ENCODE measurements at places on chromosomes 12 and 14.

DNA sequence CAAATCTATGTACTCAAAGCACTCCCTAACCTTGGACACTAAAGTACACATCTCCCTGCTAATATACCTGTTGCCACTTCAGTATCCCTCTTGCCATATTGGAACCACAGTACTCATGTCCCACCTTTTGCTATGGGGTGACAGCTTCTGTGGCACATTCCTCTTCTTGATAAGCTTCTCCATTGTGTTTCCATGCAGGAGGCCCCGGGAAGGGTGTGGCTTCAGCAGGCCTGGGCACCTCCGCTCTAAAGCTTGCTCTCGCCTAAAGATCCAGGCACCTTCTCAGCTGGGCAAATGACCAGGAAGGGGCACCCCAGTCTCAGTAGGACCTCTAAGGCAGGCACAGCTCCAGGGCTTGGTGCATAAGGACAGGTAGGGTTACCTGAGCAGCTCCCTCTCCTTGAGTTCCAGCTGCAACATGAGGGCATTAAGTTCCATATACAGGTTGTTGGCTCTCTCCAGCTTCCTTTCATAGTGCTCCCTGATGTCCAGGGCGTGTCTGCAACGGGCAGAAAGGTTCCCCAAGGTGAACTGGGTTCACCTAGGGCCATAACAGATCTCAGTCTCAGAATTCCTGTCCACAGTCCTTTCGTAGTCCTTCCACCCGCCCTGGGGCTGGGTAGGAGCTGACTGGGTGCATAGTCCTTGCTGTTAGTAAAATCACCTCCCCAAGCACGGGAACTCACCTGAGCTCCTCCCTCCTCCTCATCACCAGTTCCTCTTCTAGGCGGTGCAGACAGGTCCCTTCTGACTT, 15.9 kb downstream of the MAP3K12 start:
- DNase-seq = no peak

DNA sequence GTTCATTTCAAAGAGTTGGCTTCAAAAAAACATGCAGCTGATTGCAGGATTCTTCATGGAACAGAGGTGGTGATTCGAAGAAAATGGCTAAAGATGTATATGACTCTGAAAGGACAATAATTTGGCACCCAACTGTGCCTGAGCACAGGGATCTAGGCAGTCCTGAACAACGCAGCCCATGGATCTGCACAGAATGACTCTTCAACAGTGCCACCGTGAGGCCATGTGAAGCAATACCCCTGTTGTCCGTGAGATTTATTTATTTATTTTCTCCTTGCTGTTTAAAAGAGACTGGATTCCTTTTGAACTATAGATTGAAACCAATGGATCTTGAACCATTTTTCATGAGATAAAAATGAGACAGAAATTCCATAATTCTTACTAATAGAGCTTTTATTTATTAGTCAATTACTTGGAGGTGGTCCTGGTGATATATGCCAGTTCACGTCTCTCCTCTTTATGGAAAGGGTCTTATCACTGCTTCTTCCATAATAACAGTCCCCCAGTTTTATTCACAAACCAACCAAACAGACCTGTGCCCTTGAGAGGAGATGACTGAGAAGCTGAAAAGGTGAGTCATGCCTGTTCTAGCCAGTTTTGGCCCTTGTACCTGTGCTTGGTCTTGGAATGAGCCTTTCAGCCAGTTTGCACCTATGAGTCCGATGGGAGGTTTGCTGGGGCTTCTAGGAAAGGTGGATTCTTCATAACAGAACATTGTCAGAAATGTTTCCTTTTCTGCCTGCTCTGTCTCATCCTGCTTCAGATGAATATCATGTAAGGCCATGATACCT, 1598.3 kb downstream of the AACS start:
- DNase-seq = peak; percentile 31

DNA sequence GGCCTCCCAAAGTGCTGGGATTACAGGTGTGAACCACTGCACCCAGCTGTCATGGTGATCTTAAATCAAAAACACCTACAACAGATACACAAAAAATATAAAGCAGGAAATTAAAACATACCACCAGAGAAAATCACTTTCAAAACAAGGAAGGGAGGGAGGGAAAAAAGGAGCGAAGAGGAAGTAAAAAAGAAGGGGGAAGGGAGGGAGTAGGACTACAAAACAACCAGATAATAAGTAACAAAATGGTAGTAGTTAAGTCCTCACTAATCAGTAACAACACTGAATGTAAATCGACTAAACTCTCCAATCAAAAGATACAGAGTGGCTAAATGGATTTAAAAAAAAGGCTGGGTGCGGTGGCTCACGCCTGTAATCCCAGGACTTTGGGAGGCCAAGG, 89.0 kb downstream of the SH2B3 start:
- no peak for DNase-seq

- no peak for DNase-seq
These were observed 384.5 kb downstream of the EMP1 start for GRCh38 chr12:13581031-13581430.

DNA sequence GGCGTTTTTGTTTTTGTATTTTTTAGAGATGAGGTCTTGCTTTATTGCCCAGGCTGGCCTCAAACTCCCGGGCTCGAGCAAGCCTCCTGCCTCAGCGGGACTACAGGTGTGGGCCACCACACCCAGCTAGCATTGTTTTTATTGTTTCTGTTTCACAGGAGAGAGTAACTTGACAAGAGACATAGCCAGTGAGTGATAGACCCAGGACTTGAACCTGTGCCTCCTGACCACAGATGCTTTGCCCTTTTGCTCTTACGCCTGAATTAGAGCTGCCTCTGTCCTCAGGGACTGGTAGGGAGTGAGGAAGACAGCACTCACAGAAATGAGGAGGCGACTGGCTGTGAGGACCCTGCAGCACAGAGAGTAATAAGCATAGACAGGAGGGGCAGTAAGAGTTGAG, 2.3 kb downstream of the EVL start:
- DNase-seq = no peak

GRCh38 chr14:67413806-67414769, 2.1 kb upstream of the PLEK2 start:
- DNase-seq = peak; percentile 90

- peak; percentile 95 for DNase-seq
These were observed 1.3 kb upstream of the NCOR2 start for GRCh38 chr12:124568431-124569374.

DNA sequence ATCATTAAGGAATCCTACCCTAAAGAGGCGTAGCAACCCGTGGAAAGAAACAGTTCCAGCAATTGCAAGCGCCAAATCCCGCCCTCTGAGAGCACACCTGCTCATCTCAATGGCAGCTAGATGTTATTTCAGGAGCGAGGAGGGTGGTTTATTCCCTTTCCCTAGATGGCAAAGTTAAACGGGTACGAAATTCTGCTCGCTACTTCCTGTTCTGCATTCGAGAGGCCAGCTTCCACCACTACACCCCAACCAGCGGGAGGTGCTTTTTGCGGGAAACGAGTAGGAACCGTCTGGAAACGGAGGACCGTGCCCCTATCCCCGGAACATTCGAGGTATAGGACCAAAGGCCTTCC, 536 bp downstream of the VPS29 start:
- DNase-seq = peak; percentile 74

GRCh38 chr14:34128665-34129064, 177.8 kb upstream of the EGLN3 start:
- no peak for DNase-seq

DNA sequence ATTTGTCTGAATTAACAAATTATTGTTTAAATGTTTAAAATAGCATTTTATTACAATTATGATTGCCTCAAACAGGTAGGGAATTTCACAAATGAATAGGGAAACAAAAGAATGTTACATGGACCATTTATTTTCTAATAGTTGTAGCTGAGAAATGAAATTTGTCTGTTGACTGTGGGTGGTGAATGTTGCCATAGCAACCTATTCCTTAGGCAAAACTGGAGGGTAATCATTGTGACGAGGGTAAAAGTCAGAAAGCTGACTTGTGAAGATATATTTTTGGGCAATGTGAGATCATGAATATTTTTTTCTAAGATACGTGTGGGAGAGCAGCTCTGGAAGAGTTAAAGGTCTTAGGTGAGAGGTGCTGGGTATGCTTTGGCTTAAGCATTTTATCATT, 24.2 kb upstream of the CLEC14A start:
- no peak for DNase-seq

DNA sequence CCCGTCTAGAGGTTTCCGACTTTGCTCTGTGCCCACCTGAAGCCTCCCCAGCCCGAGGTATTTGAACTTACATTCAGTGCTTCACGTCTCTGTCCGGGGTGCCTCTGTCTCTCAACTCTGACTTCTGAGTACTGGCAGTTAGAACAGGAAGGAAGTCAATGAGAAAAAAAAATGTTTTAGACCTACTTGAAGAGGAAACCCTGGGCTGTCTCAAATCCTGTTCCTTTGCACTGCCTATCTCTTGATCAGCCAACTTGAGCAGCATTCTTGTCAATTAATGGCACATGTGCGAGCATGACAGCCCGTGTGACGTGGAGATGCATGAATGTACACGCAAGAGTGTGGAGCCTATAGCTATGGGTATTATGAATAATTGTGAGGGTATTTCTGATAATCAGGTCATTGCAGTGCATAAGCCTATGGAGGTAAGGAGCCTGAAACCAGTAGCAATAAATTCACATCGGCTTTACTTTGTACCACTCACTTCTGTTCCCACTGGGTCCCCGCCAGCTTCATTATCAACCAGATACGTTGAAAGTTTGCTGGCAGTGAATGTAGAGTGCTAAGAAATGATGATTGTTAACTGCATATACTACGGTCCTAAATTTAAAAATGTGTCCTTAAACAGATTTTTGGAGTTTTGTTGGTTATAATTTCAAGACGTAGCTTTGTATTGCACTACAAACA, at the start of gene ARHGDIB:
Gene ARHGDIB (minus strand): TSS at position 136 of the 687 bp plus-strand sequence. CDS start 10,889 bp downstream, outside the sequence.
- peak; percentile 71 for DNase-seq

DNA sequence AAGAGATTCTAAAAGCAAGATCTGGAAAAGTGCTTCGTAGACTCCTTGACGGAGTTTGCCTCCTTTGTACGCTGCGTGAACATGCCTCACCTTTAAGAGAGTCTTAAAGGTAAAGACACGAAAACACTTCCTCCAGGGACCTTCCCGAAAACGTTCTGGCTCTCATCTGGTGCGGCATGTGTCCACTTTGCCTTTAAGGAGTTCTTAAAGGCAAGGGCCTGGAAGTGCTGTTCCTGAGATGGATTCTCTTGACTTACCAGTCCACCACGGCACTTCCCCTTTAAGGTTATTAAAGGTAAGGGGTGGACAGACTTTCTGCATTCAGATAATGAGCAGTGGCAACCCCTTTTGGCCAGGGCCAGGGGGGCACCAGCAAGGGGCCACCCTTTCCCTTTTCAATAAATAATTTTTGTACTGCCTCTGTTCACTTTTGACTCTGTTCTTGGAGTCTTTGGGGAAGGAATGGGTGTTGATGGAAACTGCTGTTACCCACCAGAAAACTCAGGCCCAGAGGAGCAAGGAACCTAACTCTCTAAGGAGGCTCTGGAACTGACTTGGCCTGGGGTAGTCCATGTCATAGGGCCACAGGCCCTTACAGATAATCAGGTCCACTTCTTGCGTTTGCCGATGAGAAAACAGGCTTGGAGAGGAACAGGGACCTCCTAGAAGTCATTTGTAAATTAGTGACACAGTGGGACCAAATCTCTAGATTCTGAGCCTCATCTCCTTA, 4.4 kb downstream of the REM2 start:
- DNase-seq = peak; percentile 91

GRCh38 chr14:23557946-23558345, 1.9 kb downstream of the THTPA start:
- no peak for DNase-seq

DNA sequence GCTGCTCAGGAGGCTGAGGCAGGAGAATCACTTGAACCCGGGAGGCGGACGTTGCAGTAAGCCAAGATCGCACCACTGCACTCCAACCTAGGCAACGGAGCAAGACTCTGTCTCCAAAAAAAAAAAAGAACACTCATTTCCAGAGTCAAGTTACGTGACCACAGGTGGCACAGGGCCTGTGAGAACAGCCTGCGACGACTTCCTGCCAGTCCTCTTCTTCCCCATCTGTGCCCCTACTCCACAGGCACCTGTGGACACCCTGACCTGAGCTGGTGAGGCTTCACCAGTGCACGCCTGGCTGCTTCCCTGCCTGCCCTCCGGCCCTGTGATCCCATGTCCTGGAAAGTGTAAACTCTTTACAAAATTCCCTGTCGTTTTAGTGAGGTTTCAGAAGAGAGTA, 77.7 kb downstream of the PPP2R5C start:
- no peak for DNase-seq

DNA sequence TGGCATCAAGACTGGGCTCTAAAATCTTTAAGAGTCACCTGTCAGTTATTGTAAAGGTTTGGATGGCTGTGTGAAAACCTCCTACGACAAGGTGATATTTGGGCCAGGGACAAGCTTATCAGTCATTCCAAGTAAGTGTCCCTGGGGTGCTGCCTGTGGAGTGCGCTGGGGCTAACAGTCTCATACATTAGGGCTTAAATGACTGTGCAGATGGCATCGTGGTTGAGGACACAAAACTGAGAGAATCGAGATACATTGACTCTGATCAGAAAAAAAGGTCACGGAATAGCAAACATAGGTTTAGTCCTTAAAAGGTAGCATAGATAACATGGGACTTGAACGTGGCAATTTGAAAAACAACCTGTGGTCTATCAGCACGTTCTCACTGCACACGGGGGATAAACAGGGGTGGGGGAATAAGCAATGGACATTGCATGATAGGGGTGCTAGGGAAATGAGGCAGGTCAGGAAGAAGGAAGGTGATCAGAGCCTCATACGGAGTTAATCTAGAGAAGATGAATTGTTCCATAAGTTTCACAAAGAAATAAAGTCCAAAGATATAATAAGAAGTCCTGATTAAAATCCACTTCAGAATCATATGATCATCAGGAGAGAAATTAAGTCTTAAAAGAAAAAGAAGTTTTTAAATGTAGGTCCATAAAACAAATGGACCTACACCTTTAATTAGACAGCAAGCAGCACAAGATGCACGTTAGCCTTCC, 100.3 kb downstream of the DAD1 start:
- DNase-seq = no peak

DNA sequence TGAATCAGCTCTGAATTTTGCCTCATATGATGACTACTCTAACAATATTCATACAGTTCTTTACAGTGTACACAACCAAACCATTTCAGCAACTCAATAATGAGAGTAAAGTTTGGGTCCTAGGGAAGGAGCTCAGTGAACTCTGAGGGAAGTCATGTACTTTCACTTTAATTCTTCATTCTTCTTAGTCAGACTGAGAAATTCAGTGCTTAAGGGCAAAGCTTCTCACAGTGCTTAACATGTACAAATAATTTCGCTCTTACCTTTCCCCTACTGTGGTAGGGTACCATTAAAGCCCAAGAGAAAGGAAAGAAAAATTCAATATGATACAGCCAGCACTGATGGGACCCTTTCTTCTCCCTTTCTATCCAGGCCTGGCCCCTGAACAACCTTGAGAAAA, 435.0 kb downstream of the NELL2 start:
- DNase-seq = no peak

GRCh38 chr12:52566847-52567291, 6.8 kb downstream of the KRT74 start:
- no peak for DNase-seq

All from EH (cell line).